ENCODE measurements at places on chromosomes 7 and 10.
A peak's percentile ranks its signal among the peaks of the same experiment; 100 is the strongest.

DNA sequence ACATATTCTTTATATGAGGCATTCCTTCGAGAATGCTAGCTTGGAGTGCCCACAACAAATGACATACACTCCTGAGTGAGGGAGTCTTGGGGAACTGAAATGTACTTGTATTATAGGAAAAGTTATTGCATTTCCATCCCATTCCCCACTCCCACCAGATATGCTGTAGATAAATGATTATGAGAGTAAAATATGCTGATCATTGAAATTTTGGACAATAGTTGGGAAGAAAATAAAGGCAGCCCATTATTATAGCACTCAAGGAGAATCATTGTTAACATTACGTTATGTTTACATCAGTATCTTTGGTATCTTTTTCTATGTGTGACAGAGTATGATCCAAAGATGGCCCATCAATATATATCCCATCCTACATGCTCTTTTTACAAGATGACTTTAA is 194.4 kb downstream of the GATA3 start:
- DNase-seq: no peak

DNA sequence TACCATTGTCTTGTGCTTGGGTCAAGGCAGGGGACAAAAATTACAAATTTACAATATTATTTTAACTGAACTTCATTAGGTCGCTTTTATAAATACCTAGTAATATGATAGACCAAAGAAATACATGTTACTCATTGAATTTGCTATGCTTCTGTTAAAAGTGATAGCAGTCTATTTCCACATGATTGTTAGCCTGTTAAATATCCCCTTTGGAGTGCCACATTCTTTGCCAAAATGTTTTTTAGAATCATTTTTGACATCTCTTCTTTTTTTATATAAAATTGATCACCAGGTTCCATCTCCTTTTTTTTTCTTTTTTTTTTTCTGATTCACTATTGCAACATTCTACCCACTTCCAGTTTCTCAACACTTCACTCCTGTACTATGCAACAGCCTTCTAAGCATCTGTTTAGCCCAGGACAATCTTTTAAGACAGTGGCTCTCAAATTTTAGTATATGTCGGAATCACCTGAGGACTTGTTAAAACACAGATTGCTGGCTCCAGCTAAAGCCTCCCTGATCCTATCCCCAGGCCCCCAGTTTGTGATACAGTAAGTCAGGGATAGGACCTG is 16.4 kb upstream of the NDUFA5 start:
- DNase-seq: no peak

DNA sequence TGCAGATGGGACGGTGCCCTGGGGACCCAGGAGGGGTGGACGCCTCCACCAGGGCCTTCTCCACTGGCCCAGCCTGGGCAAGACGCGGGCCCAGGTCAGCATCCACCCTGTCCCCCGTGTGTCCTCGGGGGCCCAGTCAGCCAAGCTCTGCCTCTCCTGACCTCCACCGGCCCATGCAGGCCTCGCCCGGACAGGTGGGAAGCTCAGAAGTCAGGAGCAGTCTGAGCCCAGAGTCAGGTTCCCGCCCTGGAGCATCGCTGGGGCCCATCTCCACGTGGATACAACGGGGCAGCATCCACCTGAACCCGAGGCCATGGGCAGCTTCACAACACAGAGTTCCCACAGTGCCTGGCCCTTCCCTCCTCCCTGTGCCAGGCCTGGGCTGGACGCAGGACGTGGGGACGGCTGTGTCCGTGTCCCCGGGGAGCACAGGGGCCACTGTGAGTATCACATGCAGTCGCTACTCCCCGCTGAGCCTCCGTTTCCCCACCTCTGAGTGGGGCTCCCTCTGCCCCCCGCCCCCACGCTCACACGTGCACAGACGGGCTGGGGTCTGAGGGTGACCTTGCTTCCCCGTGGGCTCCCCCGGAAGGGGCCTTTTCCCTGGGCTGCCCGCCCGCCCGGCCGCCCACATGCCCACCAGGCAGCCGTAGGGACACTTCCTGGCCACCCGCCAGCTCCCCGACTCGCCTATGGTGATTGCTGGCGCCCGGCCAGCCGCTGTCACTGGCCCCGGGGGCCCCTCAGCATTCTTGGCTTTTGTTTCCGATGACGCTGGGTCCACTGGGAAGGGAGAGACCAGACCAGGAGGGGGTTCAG is 64.3 kb downstream of the PDGFA start:
- DNase-seq: no peak

DNA sequence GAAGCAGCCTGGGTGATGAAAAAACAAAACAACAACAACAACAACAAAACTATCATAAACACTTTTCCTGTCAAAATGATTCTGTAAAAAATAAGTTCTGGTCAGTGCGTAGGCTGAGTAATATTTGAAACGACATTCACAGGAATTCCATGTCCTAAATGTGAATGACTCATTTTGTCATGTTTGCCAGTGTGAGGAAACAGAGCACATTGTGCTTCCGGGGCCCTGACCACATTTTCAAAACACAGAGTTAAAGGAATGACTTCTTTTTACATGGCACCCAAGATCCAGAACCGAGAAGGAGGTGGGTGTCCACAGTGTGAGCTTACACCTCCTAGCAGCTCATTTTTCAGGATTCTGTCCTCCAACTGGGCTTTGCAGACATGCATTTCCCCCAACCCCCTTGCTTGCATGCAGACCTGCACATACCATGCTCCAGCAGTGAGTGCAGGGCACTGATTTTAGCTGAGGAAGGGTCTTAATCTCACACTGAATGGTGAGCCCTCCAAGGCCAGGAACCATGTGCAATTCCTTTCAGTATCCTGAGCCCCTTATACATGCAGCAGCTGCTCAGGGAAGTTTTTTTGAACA is 3.0 kb downstream of the CLRN3 start:
- no peak for DNase-seq

GRCh38 chr7:54824655-54825054 is 65.6 kb upstream of the SEC61G start:
- no peak for DNase-seq

- DNase-seq: no peak
Observed at GRCh38 chr7:137547485-137547884, 204.0 kb upstream of the PTN start.

DNA sequence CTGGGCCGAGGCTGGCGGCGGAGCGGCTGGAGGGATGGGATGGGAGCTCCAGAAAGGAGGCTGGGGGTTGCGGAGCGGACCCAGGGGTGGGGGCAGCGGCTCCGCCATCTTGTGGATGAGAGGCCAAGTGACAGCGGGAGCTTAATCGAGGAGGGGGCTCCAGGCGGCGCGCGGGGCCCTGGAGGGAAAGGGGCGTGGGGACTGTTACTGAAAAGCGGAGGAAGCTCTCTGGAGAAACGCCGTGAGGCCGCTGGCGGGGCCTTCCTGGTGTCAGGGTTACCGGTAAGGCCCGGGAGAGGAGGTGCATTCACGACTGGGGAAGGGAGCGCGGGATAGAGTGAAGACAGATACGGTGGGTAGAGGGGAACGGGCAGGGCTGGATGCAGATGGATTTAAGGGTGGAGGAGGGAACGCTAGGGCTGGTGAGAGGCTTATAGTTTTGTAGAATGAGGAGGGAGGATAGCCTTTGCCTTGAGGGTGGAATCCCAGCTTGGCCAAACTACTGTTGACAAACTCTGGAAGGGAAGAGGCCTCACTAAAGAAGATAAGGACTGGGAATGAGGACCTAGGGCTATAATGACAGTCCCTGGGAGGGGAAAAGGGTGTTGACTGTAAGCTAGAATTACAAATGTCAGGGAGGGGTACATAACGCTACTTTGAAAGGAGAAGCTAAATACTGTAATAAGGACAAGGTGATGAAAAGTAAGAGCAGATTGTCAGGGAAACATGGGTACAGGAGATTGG is 535 bp downstream of the BTRC start:
- DNase-seq: peak; percentile 87
